ENCODE measurements at places on chromosomes 3 and 15.
A peak's percentile ranks its signal among the peaks of the same experiment; 100 is the strongest.

DNA sequence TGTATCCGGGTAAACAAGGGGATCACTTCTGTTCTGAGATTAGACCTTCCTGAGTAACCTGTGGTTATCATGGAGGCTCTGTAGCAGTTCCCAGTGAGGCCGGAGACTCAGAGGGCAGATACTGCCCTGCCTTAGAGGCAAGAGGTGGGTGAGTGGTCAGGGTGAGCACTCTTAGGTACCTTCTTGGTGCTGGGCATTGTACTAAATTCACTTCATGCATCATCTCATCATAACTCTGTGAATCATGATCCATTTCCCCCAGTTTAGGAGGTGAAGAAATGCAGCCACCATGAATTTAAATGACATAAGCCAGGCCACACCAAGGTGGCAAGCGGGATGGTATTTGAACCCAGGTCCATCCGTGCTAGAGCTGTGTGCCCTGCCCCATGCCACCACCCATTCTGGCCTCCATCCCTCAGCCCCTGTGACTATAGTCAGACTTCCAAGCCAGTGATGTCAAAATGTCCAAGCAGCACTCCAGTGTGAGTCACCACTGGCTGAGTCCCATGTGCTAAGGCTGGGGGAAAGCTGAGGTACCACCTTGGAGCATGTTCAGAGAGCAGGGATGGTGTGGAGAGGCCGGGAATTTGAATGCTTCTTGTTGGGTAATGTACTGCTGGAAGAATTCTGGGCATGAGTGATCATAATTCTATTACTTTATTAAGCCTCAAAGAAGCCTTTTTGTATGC lies 88.8 kb downstream of the EPHB1 start:
- no peak for DNase-seq

DNA sequence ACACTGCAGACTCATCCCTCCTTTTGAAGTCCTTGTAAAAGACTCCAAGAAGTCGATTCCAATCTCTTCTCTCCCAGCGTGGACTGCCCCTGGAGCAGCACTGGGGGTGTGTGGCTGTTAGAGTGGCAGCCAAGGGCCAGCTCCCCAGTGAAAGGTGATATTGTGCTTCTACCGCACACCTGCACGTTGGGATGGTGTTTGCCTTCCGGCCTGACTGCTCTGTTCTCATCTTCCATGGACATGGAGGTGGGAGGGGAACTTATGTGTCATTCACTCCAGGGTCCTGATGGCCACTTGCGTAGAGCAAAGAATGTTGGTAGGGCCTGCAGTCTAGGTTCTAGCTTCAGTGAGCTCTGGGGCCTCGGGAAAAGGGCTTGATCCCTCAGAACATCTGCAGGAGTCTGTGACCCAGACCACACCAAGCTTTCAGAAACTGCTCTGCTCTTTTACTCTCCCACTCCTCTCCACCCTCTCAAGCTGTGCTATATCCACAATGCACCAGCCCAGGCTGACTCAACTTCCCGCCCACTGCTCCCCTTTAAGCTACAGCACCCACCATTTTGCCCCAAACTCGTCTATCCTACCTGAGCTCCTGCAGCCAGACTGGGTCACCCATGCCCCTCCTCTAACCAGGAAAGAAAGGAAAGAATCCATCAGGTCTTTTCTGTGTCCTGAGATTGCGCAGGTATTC lies 31.3 kb downstream of the LIPC start:
- DNase-seq = no peak

GRCh38 chr3:149545049-149545448 lies 70.6 kb downstream of the TM4SF4 start:
- DNase-seq = no peak

DNA sequence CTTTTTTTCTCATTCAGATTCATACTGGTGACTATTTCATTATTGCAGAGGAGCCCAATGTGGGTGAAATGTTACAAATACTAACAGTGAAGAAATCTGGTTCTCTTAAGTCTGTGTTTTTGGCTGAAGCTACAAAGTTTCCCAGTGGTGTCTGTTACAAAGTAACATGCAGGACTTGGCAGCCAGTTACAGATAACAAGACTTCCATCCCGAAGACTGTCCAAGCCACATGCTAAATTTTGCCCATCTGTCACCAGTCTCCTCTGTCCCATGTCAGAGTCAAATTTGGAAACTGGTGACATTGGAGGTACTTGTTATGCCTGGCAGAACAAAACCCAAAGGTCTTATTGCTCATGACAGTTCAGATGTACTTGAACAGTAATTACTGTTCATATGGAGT lies 269.2 kb upstream of the GOLIM4 start:
- no peak for DNase-seq

DNA sequence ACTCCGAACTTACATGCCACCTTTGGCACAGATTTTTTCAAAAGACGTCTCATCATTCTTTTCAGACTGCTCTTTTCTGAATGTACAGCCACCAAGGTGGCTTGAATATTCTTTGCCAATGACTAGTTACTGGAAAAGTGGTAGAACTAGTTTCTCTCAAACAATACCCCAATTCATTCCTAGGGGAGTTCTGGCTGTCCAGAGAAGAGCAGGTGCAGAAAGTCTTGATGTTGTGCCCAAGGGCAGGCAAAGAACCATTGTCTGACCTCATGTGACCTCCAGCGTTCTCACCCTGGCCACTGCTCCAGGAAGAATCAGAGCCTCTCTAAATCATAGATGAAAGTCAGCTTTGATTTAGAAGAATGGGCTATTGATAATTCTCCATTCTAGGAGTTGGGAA lies 5.5 kb downstream of the LMOD3 start:
- no peak for DNase-seq

- DNase-seq = no peak
Observed at GRCh38 chr3:32383136-32383711, 8.4 kb upstream of the CMTM7 start.

DNA sequence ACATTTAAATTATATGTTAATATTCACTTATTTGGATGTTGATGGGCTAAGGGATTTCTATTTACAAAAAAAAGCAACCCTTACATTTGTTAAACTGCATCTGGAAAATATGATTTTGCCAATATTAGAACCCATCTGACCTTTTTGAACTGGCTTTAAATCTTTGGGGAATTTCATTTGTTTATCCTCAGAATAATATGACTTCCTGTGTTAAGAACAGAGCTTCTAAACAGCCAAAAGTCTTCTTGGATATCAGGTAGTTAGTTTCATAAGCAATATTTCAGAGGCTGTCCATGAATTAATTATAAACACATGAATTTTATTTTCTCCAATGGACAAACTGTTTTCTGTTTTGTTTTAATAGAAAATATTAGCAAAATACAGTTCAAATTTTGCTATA lies 301.9 kb upstream of the AGTR1 start:
- DNase-seq = no peak

DNA sequence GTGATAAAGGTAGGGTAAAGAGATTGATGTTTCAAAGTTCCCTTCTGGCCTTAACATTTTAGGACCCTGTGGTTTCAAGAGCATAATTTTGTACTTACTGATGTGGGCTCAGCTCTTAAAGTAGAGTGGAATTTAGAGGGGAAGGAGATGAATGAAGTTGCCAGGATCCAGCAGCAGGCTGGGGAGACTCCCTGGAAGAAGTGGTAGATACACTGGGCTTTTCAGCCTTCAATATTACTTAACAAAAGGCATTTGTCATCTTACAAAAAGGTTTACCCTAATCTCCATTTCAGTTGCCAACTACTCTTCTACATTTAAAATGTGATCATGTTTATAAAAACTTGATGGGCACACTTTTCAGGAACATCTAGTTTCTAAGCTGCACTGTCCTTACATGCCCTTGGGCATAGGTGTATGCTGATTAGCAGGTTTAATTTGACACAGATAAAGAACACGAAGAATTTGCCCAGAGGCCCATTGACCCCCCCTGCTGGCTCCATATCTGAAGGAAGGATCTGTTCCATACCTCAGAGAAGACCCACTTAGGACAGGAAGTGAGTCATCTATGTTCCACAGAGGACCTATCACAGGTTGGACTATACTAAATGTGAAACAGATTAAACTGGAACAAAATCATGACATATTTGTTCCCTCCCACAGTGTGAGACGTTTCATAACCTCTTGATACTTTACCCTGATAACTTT lies 93.0 kb upstream of the LPP start:
- peak; percentile 36 for DNase-seq

- DNase-seq = no peak
Observed at GRCh38 chr3:31077826-31078225, 183.4 kb upstream of the GADL1 start.

DNA sequence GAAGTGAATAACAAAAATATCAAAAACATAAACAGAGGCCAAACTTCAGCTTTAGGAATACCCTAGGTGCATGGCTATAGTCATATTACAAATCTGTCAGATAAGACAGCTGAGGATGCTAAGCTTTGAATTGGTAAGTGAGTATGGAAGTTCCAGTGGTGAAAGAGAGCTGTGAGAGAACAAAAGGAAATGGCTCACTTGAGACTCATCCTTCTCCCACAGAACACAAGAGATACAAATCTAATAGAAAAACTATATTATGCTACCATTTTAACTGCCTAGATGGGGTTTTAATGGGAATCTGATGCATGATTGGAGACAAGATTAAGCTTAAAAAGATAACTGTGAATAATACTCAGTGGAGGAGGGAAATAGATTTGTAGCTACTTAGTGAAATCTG lies 21.5 kb upstream of the PEX5L start:
- DNase-seq = no peak

- no peak for DNase-seq
Observed at GRCh38 chr3:72274493-72275330, 489.8 kb upstream of the PROK2 start.

GRCh38 chr3:107824822-107825371 lies 265.9 kb downstream of the CD47 start:
- DNase-seq = no peak

- DNase-seq = no peak
Observed at GRCh38 chr3:69881051-69881450, 118.5 kb upstream of the SAMMSON start.

- no peak for DNase-seq
Observed at GRCh38 chr15:31106495-31107300, 5.2 kb upstream of the TRPM1 start.
